Cortex of kidney (tissue), 1 donor: ENCODE measurements at places on chromosomes 12 and 14.

DNA sequence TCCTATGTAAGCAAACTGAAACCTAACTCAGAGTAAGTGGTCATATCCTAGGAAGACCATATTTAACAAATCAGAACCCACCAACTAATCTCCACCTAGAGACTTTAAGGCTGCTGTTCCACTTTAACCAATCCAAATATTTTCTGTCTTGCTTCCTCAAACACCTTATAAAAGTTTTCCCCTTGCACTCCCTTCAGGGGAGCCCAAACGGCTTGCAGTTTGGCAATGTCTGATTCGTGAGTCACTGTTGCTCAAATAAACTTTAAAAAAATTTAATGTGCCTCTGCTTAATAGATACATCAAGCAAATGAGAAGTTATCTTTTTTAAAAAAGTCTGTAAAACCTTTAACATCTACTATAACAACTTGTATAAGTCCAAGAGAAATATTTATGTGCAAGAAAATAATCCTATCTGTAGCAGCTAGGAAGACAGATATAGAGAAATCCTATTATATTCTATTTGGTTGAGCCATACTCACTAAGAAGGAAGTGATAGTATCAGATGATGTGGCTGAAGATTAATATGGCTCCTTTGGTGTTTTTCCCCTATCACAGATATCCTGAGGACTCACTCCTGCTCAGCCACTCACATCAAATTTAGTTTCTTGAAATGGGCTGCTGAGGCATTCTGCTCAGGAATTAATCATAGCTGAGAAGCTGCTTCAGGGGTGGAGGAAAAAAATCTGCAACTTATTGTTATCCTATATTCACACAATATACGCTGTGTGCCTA lies 65.1 kb upstream of the DUSP6 start:
- no peak for DNase-seq

DNA sequence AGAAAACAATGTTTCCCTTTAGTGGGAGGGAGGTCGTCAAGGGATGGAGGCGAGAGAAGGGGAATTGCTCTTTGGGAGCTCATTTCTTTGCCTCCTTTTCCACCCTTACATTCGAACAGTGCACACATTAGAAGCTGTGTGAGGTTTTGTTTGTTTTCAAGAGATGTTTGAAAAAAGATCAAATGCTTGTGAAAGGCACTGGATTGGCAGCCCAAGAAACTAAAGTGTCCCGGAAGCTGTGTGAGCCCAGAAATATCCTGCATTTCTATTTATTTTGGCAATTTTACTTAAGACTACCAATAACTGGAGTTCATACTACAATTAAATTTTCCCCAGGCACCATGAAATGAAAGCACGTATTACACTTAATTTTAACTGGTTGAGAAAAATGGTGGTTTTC lies 67.0 kb downstream of the IGF1 start:
- no peak for DNase-seq

DNA sequence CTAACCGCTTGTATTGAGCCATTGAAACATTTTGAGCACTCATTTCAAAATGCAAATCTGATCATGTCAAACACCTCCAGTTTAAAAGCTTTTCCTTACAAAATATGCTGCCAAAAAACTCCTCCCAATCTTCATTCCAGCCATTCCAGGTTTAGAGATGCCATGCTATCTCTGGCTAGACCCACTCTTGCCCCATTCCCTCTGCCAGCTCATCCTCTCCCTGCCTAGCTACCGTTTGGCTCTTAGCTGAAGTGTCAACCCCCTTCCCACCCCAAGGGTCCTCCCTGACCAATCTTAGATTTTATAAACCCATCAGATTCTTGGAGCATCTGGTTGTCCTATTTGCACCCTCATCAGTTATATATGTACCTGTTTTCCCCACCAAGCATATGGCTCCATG lies 75.0 kb downstream of the SCAF11 start:
- DNase-seq, result no peak

DNA sequence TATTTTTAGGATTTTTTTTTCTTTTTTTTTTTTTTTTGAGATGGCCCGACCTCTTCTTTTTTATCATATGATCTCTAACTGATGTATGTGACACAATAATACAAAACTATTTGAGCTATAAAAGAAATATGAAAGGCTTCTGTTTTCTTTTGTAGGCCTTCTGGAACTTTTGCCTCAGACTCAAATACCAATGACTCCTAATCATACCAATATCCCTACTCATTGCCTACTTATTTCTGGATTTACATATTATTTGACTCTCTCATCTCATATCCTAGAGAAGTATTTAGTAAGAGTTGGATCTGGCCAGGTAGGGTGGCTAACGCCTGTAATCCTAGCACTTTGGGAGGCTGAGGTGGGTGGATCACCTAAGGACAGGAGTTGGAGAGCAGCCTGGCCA lies 12.7 kb upstream of the WDR89 start:
- DNase-seq, result no peak

DNA sequence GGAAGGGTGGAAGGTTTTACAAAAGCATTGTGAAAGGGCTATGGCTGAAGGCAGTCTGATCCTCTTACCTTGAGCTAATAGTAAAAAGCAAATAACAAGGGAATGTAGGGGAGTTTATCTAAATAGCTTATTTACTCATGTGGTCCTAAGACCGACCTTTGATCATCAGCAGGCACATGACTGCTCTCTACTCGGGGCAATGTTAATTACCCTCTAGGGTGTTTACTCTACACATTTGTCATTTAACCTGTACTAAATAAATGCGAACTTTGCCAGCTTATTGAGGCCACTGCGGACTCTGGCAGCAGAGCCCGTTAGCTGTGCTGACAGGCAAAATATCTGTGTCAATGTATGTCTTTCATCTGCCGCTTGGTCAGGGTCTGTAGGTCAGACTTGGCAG lies 768.3 kb upstream of the ATXN7L3B start:
- no peak for DNase-seq

GRCh38 chr12:114681116-114681871 lies 2.7 kb downstream of the TBX3 start:
- no peak for DNase-seq

DNA sequence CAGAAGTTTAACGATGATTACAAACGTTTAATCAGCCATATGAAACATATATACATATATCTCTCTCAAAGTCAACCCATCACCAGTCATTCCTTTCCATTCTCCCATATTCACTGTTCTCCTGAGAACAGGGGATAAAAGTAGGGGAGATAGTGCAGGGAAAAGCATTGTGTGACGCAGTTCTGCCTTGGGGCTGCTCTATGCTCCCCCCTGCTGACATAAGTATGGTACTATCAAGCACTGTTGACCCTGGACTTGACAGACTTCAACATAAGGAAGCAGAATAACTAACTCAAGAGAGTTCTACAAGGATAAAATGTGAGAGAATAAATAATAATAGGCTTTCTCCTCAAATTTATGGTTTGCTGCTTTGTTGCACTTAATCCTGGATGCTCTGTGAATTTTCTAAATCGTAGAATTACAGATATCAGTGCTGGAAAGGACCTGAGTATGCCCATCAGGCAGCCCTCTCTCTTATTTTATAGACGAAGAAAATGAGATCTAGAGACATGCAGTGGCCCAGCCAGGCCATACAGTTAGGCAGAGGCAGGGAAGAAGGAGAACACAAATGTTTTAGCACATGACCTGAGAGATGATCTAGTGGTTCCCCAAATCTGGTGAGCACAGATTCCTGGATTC lies 87.2 kb downstream of the SCN8A start:
- DNase-seq, result no peak

DNA sequence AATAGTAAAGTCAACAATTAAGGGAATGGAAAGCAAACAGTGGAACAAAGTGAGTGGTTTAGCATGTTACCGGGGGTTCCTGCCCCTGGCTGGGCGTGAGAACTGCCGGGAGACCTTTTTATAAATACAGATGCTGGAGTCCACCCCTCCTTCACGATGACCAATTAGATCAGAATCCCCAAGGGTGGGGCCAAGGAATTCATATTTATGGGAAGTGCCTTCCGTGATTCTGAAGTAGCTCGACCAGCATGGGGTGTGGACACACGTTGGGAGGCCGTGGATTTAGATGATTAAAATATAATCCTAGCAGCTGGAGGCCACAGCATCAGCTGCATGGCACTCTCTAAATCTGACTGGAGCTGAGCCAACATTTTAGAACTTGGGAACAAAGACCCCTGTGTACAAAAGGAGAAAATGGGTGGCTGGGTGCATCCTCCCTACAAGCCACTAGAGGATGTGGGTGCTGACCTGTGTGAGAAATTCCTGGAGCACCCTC lies 87.9 kb downstream of the SRRM4 start:
- DNase-seq, result no peak

DNA sequence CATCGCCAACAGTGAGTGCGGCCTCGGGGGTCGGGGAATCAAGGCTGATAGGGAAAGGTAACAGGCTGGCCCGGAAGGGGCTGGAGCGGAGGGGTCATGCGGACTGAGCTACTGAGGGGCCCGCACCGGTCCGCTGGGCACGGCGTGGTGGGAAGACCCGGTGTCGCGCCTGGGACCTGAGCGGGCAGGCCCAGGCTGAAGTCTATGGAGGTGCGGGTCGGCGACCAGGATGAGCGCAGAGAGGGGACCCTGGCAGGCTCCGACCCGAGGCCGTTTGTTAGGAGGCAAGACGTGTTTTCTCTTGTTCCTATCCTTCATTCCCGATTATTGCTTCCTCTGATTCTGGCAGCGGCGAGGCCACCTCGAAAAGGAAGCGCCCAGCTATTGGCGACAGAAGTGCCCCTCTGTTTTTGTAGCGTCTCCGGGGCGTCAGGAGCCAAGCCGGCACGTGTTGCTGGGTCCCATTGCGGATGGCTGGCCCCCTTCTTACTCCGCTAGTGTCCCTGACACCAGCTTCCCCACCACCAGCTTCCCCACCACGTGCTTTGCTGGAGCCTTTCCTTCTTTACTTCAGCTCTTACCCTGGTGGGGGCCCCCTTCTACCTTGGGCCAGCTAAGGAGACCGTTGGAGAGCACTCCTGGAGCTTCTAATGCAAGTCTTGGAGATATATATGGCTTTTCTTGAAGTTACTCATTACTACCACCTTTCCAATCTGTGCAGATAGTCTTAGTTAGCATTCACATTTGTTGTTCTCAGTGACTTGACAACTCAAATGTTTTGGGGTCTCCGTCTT lies 653 bp downstream of the PA2G4 start:
- no peak for DNase-seq

DNA sequence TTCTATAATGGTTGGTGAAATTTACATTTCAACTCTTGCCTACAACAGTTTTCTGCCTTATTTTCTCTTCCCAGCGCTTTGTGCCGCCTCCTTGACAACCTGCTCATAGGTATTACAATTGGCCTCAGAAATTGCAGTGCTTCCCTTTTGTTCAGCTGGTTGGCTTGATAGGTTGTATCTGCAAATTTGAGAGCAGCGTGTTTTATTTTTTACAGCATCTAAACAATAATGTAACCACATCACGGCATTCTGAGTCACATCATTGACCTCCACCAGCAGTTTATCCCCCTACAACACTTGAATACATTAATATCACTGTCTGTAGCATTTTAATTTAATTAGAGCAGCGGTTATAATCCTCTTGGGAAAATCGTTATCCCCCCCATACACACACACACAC lies 99.4 kb downstream of the ETV6 start:
- DNase-seq, result no peak

DNA sequence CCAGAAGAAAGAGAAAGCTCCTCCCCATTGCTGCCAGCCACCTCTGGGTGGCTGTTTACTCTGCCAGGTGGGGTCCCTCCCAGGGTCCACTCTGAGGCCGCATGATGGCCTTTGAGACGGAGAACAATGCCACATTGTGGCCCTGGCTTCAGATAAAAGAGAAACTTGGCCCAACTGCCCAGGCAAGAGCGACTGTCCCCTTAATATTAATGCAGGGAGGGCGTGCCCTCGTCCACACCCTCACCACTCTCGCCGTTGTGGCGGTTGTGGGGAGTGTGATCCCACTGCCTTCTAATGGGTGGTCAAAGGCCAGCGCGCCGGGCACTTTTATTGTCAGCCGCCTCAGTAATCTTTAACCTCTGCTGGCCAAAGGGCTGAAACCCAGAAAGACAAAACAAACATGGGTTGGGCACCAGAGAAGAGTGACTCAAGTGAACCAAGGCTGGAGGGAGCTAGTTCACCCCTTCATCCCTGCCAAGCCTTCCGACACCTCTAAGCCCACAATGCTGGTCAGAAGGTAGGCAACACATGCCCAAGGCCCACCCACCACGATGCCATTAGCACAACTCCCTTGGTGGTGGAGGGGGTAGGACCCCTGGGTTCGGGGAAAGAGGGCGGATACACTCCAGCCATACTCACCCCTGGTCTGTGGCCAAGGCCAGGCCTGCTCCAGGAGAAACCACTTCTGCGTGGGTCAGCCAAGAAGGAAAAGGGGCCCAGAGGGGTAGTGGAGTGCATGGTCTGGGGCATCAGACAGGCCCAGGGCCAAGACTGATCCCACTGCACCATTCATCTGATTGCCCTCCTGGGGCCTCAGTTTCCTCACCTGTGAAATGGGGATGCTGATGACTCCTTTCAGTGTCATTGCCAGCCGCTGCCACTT lies 44.5 kb upstream of the BCL11B start:
- no peak for DNase-seq

GRCh38 chr14:85195872-85196477 lies 334.0 kb upstream of the FLRT2 start:
- DNase-seq, result no peak

DNA sequence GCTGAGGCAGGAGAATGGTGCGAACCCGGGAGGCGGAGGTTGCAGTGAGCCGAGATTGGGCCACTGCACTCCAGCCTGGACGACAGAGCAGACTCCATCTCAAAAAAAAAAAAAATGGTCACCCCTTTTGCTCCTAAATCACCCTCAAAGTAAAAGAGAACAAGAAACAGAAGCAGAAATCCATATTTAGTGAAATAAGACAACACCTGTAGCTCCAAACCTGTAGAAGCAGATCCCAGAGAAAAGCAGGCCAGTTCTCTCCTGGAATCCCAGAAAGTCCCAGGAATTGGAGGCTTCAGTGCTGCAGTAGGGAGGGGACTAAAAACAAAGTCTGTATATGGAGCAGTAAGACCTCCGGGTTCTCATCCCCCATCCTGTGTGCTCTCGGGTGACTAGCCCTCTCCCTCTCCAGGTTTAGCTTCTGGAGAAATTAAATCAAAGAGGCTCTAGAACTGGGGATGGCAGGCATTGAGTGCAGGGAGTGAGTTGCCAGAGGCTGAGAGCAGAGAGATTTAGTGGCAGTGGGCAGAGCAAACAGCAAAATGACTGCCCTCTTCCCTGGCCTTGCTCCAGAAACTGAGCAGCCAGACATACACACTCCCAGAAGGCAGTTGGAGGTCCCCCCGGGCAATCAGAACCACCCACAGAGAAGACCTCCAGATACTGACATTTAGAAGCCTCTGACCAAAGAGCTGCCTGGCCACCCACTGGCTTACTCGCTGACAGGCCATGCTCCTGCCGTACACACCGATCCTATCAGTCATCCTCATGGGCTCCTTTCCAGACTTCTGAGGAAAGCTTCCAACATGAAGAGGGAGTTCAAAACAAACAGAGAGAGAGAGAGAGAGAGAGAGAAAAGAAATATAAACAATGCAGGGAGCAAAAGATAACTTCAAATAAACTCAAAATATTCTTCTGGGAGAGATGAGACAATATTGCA lies 6.3 kb upstream of the MLXIP start:
- no peak for DNase-seq
